Gastrocnemius medialis (tissue), 4 donors: ENCODE measurements at places on chromosomes 11 and 22.
A peak's percentile ranks its signal among the peaks of the same experiment; 100 is the strongest.

GRCh38 chr11:35794850-35795249 is 132.3 kb downstream of the TRIM44 start:
- DNase-seq: no peak

- peak; percentile 71 for DNase-seq
These were observed 18.0 kb downstream of the HDHD5 start for GRCh38 chr22:17140826-17141766.

DNA sequence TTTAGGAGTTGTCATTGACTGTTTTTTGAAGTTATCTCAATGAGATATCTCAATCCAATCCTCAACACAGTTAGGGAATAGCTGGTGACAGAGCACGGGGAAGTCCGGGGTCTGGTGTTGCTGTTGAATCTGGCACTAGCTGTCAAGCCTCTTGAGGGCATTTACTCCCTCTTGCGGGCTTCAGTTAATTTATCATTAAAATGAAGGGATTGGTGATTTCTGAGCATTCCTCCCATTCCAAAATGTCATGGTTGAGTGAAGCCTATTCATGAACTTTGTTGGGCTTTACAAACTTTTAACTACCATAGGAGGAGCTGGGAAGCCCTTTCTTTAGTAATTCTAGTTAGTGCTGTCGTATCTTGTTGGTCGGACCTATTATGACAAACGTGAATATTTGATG is 40.2 kb downstream of the UVRAG start:
- no peak for DNase-seq

DNA sequence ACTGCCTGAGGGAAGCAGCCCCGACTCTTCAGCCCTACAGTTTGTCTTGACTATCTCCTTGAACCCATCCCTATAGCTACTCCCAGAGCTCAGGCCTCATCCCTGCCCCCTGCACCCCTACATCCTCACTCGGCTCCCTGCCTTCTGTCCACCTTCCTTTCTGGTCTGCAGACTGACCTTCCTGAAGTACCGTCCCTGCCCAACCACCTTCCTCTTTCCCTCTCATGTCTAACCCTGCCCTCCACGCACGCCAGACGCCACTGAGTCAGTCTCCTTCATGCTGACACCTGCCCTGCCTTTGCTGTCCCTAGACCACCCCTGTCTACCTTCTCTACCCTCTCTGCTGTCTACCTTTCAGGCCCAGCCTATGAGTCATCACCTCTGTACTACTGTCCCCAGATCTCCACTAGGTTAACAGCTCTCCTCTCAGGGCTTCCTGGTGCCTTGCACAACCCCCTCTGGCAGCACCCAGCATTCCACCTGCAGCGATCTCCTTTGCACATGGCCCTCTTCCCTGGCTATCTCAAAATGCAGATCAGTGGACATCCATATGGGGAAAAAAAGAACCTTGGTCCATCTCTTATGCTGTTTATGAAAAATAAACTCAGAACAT is 8.9 kb downstream of the KCTD21 start:
- DNase-seq: peak; percentile 43

GRCh38 chr11:84117394-84117793 is 831.2 kb upstream of the CCDC90B start:
- DNase-seq: no peak

DNA sequence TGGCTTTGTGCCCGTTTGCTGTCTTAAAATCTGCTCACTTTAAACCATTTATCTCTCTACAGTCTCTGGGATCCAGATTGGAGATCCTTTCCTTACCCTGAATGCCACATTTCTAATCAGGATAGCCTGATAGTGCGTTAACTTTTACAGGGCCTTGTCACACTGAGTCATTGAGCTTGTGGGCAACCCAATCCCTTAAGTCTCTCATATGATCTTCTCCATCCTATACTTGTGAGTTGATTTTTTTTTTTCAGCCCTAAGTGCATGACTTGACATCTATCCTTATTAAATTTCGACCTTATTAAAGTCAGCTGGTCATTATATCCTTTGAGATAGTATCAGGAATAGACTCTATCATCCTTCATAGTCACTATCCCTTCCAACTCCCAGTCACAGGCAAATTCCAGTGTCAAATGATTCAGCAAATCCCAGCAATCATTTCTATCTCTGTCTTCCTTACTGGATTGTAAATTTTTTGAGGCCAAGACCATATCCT is 57.7 kb downstream of the TEAD1 start:
- no peak for DNase-seq
